ENCODE measurements at places on chromosomes 3 and 15. TPM values are rescaled to one million over a fixed set of nuclear protein-coding genes. Genes with fewer than 3 reads are reported as not detected.

- no peak overlapping the region for H3K4me3 ChIP-seq
- no peaks in the 10 kb centered on the region for H3K36me3 ChIP-seq
- no peak for DNase-seq
- no peak overlapping the region for H3K27ac ChIP-seq
- no peaks in the 10 kb centered on the region for H3K4me1 ChIP-seq
These were observed 5.8 kb upstream of the PPP4R2 start for GRCh38 chr3:72990701-72991395.

The NDN gene
- total RNA-seq = 23.8 TPM

DNA sequence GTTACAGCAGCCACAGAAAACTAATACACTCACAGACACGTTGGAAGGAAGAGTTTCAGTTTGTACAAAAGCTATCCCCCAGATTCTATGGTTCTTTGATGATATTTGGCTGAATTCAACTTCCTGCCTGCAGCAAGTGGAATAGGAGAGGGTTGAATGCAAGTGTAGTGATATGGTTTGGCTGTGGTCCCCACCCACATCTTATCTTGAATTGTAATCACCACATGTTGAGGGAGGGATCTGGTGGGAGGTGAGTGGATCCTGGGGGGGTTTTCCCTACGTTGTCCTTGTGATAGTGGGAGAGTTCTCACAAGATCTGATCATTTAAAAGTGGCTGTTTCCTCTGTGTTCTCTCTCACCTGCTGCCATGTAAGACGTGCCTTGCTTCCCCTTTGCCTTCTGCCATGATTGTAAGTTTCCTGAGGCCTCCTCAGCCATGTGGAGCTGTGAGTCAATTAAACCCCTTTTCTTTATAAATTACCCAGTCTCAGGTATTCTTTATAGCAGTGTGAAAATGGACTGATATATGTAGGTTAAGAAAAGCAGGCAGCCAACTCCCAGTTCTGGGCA lies 29.8 kb downstream of the NMNAT3 start:
- H3K27ac ChIP-seq = no peak overlapping the region
- H3K4me3 ChIP-seq = no peak overlapping the region
- no peaks in the 10 kb centered on the region for H3K36me3 ChIP-seq
- H3K4me1 ChIP-seq = no peaks in the 10 kb centered on the region
- DNase-seq = no peak

GRCh38 chr15:29676961-29677402 lies 145.3 kb downstream of the TJP1 start:
- DNase-seq = no peak
- peaks cover 11% of the 10 kb centered on the region for H3K4me1 ChIP-seq
- peak overlapping the region; percentile 86 for H3K27ac ChIP-seq
- H3K27me3 ChIP-seq = no peaks in the 10 kb centered on the region
- no peaks in the 10 kb centered on the region for H3K36me3 ChIP-seq

Measured in Peyer's patch (tissue), 4 donors.